ENCODE measurements at places on chromosomes 3 and 15.

GRCh38 chr3:172517859-172518466 lies 5.3 kb downstream of the TNFSF10 start:
- DNase-seq = no peak

GRCh38 chr3:151109286-151109800 lies 23.9 kb downstream of the MED12L start:
- DNase-seq = no peak

DNA sequence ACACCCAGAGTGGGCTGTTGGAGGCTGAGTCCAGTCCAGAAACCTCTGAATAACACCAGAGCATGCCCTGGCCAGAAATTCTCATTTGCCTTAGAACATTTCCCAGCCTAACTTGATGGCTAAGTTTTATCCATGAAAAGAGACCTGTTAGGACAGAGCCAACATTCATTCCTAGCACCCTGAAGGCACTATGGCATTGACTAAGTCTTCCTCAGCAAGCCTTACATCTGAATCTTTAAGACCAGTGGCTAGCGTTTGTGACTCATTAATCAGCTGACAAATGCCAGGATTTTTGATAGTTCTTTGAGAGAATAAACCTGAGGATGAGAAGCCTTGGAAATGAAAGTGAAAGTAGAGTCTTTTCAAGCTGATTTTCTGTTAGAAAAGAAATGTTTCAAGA lies 1087.1 kb upstream of the ALCAM start:
- DNase-seq = peak; percentile 0

DNA sequence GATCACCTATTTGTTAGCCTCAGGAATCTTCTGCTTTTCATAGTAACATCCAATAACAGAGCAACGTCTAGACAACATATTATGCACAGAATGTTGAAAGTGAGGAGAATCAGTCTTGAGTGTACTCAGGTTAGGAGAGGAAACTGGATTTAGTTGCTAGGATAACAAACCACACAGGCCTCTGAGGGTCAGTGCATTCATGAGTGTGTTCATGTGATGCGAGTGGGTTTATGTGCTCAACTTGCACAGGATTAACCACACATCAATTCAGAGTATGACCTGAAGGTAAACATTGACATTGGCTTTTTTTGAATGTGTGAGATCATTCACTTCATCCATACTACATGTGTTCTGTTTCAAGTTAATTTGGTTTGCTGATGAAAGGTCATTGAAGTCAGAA lies 287.6 kb downstream of the DIPK2A start:
- no peak for DNase-seq

GRCh38 chr15:80811781-80812315 lies 32.7 kb downstream of the CEMIP start:
- DNase-seq = no peak

GRCh38 chr3:117471831-117472230 lies 762.3 kb downstream of the TUSC7 start:
- no peak for DNase-seq

- no peak for DNase-seq
Measured at GRCh38 chr15:67025719-67026609, 39.4 kb upstream of the SMAD3 start.

DNA sequence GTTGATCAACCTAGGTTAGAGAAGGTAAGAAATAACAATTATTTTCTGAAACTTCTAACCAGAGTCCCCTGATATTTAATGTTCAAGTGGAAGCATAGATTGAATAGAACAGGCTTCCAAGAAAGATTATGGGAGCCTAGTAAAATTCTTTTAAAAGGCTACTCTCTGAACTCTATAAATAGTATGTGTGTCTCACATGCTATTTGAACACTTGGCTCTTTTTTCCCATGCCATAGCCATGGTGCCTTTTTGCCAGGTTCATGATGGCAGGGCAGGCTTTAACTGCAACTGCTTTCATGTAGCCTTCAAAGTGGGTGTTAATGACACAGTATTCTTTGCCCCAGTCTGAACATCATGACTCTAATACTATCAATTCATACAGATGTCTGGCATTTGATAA lies 22.9 kb upstream of the STRIT1 start:
- no peak for DNase-seq

- DNase-seq = no peak
Measured at GRCh38 chr3:136518102-136518501, 234.1 kb downstream of the STAG1 start.

DNA sequence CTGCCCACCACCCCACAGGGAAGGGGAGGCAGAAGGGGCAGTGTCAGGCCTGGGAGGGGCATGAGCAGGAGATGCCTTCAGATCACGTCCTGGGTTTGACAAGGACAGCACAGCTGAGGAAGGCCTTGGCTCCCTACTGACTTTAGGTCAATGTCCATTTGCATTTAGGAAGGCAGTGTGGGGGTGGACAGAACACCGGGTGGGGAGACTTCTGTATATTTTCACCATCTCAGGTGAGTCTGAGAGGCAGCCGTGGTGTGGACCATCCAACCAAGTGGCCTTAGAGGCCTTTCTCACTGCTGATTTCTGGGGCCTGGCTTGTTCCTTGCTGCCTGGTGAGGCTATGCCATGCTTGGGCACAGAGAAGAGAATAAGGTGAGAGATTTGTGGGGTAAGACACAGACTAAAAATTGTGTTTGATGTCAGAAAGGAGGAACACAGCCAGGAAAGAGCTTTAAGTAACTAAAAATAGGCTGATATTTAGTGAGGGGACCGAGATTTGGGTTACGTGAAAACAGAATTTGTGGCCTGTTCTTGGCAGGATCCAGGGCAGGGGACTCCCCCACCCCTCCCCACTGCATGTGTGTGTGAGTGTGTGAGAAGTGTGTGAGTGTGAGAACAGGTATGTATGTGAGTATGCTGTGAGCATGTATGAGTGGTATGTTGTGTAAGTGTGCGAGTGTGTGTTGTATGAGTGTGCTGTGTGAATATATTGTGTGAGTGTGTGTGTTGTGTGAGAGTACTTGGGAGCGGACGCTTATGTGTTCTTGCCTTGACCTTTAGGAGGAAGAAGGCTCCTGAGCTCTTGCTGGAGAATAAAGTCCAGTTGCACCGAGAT lies 11.8 kb upstream of the PLA2G4E start:
- no peak for DNase-seq

GRCh38 chr15:40877694-40878093 lies 3.7 kb upstream of the RHOV start:
- no peak for DNase-seq

DNA sequence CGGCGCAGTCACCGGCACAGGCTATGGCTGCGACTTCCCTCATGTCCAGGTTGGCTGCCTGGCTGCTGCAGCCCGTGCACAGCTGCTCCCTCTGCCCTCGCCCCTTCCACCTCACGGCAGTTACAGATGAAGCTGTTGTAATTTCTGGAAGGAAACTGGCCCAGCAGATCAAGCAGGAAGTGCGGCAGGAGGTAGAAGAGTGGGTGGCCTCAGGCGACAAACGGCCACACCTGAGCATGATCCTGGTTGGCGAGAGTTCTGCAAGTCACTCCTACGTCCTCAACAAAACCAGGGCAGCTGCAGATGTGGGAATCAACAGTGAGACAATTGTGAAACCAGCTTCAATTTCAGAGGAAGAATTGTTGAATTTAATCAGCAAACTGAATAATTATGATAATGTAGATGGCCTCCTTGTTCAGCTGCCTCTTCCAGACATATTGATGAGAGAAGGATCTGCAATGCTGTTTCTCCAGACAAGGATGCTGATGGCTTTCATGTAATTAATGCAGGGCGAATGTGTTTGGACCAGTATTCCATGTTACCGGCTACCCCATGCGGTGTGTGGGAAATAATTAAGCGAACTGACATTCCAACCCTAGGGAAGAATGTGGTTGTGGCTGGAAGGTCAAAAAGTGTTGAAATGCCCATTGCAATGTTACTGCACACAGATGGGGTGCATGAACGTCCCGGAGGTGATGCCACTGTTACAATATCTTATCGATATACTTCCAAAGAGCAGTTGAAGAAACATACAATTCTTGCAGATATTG lies 13.2 kb upstream of the GNB4 start:
- no peak for DNase-seq

DNA sequence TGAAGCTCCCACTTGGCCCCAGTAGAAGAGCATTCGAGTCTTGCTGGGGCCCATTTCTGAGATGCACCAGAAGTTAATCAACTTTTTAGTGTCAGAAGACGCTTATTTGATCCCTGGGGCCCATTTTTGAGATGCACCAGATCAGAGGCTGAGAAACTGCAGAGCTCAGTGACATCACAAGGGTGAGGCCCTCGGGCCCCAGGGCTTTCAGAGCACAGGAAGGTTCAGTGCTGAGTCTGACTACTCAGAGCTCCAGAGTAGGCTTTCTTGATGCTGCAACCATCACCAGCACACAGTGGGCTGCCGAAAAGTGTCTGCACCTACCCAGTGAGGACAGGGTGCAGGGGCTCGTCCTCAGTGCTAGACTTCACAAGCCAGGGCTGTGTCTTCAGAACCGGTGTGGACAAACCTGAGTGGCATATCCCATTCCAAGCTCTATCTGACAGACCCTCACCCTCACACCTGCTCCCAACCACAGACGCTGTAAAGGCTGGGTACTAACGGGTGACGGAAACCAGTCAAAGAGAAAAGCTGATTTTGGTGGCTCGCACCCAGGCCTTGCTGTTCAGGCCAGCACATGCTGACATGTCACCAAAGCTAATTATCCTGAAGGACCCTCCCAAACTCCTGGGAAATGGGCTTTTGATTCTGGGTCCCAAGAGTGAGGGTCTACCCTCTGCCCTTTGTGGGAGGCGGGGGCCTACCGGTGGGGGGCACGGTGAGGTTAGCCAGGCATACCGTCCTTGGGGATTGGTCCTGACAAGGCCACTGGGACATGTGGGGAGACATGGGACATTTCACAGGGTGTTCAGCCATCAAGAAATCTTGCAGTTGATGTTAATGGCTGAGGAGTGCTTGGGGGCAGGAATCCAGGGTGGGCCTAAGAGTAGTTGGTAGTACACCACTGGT lies 83.0 kb downstream of the PDCD6IP start:
- DNase-seq = no peak

DNA sequence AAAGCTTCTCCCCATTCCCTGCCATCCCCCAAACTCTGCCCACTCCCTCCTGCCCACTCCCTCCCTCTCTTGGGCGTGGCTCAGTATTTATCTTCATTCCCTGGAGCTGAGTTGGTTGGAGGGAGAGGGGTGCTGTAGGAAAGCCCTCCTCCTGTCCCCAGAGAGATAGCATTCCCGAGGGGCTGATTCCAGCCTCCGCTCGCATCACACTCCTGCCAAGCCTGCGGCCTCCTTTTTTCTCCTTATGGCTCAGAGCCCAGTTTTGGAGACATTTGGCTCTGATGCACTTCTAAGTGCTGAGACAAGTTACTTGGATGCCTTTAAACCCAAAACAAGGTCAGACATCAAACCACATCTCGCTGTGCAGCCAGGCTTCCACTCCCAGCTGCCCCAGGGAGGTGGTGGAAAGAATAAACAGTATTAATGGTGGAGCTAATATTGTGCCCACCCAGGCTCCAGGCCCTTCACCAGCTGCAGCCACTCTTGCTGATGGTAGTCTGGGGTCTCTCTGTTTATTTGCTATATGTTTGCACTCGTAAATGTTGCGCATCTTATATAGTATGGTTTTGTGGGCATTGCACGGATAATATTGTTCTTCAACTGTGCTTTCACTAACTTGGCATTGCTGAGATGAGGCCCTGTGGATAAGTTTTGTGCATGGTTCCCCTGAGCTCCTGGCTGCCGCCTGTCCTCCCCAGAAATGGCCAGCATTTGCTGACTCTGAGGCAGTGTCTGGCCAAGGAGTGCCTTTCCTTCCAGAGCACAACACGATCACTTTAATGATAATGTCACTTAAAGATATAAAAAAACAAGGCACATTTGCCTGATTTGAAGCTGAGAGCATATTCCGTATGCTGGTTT lies 157.2 kb downstream of the LRRC28 start:
- peak; percentile 33 for DNase-seq

- no peak for DNase-seq
Measured at GRCh38 chr3:51398595-51399310, 7.7 kb downstream of the RBM15B start.

DNA sequence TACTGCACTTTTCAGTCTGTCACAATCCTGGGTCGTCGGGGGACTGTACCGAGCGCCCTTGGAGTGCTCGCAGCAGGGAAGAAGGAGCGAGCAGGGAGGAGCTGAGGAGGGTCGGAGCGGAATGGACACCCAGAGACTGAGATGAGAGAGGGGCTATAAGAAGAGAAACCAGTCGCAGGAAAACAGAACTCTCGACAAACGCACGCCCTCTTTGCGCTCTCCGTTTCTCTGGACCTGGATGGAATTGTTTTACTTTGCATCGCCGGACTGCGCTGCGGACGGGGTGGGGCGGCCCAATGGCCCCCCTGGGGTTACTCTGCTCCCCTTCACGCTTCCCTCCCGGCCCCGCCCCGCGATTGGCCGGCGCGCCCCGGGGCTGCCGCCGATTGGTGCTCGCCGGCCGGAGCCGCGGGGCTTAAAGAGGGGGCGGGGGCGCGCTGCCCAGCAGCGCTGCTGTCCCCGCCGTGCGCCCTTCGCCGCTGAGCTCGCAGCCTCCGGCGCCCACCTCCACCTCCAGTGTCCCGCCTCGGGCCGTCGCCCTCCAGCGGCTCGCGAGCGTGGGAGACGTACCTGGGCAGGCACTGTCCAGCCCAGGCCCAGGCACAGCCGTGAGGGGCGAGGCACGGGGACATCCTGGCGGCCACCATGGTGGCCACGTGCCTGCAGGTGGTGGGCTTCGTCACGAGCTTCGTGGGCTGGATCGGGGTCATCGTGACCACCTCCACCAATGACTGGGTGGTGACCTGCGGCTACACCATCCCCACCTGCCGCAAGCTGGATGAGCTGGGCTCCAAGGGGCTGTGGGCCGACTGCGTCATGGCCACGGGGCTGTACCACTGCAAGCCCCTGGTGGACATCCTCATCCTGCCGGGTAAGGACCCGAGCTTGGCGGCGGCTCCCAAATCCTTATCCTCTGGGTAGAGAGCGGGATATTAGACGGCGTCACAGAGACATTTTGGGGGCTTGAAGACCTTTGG lies at the start of gene CLDN11:
Gene CLDN11 (plus strand): TSS at position 447 of the 977 bp plus-strand sequence. CDS start 199 bp downstream, at position 646.
- no peak for DNase-seq

- DNase-seq = peak; percentile 11
Measured at GRCh38 chr15:76840830-76841460, 64.2 kb downstream of the SCAPER start.

GRCh38 chr3:172034786-172035685 lies 4.3 kb upstream of the FNDC3B start:
- no peak for DNase-seq

- DNase-seq = no peak
Measured at GRCh38 chr15:39735120-39735717, 47.4 kb downstream of the FSIP1 start.

- peak; percentile 24 for DNase-seq
Measured at GRCh38 chr3:173066044-173067004, 74.7 kb downstream of the SPATA16 start.

- no peak for DNase-seq
Measured at GRCh38 chr3:127822041-127822681, at the start of gene MGLL. Gene MGLL, minus strand, starts transcription at chr3:127822515. Its CDS starts 197 bp downstream, at chr3:127822318.

DNA sequence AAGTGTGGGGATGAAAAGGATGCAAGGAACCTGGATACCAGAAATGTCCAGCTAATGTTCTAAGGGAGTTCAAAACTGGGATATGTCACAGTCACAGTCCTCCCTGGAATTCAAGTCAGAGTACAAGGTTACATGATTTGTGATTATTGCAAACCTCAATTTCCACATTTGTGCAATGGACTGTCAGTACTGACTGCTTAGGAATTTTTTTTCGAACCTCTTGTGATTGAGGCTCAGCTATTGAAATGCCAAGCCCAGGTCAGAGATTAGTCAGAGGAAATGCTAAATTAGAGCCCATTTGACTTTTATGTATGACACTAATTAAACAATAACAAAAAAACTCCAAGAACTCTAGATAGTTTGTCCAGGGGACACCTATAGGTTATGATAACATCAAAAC lies 210.2 kb downstream of the THSD4 start:
- no peak for DNase-seq

- DNase-seq = no peak
Measured at GRCh38 chr15:30001602-30002001, 81.2 kb upstream of the GOLGA8J start.

Measured in HFF-Myc (cell line).